ENCODE measurements at places on chromosomes 5 and 9.

GRCh38 chr5:67879620-67880510 lies 335.7 kb upstream of the PIK3R1 start:
- no peak for DNase-seq

GRCh38 chr9:13665418-13666066 lies 386.1 kb upstream of the MPDZ start:
- no peak for DNase-seq

DNA sequence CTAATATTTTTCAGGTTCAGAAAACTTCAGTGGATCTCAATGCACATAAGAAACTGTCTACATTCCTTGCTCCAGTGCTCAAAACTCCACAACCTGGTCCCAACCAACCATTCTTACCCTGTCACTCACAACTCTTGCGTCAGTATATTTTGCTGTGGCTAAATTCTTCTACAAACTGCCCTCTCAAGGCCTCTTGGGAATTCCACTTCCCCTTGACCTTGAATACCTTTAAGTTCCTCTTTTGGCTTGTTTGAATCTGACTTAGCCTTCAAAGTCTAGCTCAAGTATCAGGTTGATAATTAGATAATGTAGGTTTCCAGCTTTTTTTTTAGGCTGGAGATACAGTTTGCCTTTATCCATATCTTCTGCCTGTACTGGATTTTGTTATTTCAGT lies 128.3 kb downstream of the SLF1 start:
- no peak for DNase-seq

- DNase-seq: no peak
Measured at GRCh38 chr5:125549322-125549911, 803.0 kb upstream of the ZNF608 start.

DNA sequence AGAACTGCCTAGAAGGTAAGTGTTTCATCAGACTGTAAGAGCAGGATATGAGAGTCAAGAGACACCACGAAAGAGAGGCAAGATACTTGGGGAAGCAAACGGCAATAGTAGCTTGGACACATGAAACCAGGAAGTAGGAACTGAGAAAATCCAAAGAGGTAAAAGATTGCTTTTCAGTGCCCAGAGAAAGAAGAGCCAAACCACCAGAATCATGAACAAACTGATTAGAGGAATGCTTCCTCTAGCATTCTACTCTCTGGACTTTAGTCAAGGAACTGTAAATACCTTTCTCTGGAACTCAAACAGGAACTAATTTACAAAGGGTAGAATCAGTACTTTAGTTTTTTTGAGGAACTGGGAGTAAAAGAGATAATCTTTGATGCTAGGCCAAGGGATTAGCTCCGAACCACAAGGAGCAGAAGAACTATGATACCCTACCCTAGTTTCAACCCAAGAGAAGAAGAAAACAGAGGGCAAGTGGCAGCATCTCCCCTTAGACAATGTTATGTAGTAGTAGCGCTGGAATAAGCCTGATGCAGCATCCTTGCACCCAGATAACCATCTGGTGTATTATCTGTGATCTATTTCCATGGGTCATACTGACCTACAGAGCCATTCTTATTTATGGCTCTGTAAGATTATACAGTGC lies 41.3 kb downstream of the EFCAB9 start:
- DNase-seq: no peak

- DNase-seq: no peak
Measured at GRCh38 chr9:71052287-71052686, 69.1 kb downstream of the TRPM3 start.

- DNase-seq: no peak
Measured at GRCh38 chr5:133508331-133508730, 104.0 kb downstream of the FSTL4 start.

DNA sequence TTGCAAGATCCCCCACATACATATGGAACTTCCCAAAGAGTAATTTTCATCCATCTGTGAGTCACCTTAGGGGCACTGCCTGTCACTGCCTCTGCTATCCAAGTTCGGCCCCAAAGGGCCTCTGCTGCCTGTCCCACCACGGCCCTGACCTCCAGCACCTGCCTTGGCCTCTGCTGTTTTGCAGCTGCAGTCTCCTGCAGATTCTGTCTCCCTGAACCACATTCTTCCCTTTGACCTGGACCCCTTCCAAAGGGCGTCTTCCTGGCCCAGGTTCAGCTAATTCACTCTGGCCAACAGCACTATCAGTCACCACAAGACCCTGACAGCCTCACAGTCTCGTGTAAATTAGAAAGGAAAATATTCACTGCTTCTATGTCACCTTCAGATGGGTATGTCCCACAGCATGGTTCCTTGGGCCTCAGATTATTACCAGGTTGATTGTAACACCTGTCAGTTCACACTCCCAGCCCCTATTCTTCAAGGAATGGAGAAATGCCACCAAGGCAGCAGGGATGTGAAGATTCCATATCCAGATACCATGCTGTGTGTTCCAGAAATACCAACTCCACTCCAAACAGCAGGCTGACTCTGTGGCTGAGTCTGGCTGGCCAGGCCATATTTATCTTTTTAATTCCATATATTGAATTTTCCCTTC lies 479.3 kb downstream of the ARHGEF28 start:
- no peak for DNase-seq

GRCh38 chr9:137127301-137128157 lies 11.4 kb upstream of the GRIN1 start:
- DNase-seq: peak; percentile 56

- DNase-seq: no peak
Measured at GRCh38 chr5:26569241-26569928, 469.0 kb downstream of the CDH9 start.

All from activated CD4-positive, alpha-beta T cell treated with anti-CD3 and anti-CD28 coated beads, Interleukin-2, Interleukin-6, amounts not matched to agents 100 ng/mL and 50 ng/mL, durations not matched to agents 16 hours and 8 hours (primary cell).